ENCODE measurements at places on chromosomes 2 and 18.

- DNase-seq: no peak
Observed at GRCh38 chr2:40394031-40394430, 57.9 kb downstream of the SLC8A1 start.

- DNase-seq: no peak
Observed at GRCh38 chr18:23135550-23136325, 453 bp downstream of the CABLES1 start.

GRCh38 chr2:222034058-222034457, 264.7 kb downstream of the PAX3 start:
- no peak for DNase-seq

- no peak for DNase-seq
Observed at GRCh38 chr18:39843546-39843945, 2111.5 kb upstream of the PIK3C3 start.

- no peak for DNase-seq
Observed at GRCh38 chr2:231347638-231348037, 47.9 kb upstream of the B3GNT7 start.

DNA sequence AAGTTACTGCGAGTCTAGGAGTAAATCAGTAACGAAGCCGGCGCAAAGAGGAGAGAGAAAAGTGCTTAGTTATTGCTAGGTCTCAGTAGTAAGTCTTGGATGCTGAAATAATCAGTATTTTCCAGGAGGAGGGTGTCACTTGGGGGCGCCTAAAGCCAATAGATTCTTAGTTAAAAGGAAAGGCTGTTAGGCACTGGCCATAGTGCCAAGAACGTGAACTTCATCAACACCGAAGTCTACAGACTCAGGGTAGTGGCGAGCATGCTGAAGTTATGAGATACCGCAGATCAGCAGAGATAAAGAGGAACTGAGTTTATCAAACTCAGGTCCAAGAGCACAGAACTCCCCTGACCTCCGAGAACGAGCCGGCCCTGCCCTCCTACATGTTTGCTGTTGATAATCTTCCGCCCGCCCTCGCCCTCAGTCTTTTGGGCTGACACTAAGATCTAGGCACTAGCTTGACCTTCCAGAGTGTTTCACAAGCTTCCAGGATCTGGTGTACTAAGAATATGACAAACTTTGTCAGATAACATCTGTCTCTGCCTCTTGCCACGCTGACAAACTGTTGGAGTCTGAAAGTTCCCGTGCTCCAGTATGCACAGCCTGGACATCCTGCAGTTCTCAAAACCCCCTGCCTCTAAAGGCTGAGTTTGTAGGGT, 49.2 kb downstream of the CYB5A start:
- peak; percentile 46 for DNase-seq

DNA sequence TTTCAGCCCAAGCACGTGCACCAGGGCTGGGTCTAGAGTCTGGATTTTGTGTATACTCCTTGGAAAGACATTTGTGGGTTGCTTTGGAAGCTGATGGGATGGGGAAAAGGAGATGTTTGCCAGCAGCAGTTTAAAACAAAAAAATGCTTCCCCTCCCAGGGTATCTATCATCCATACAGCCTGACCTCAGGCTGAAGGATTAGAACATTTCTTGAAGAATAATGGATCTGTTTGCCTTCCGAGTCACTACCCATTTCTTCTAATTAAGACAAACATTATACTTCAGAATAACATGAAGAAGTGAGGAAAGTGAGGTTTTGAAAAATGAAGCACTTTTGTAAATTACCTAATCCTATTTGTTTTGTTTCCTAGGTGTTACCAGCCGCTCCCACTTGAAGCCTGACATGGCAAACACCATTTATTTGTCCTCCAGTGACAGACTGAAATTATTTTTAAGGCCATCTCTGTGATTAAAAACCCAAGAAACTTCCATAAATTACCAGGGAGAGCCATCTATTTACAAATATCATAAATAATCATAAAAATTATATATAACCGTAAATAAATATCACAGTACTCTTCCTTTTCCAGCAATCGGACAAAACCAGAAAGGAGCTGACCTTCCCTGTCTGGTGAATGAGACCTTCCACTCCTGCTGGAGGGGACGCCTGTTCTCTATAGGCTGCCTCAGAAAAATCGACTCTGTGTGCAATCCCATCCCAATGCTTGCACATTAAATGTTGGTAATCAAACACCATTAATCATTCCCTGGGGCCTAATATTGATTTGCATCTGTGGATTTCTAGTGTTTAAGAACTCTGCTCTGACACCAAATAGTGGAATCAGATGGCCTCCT, 106.8 kb downstream of the C1D start:
- no peak for DNase-seq

DNA sequence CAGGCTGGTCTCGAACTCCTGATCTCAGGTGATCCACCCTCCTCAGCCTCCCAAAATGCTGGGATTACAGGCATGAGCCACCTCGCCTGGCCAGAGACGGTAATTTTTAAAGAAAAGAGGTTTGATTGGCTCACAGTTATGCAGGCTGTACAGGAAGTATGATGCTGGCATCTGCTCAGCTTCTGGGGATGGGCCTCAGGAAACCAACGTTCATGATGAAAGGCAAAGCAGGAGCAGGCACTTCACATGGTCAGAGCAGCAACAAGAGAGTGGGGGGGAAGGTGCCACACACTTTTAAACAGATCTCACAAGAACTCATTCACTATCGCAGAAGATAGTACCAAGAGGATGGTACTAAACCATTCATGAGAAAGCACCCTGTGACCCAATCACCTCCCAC, 38.0 kb upstream of the GPD2 start:
- DNase-seq: no peak

GRCh38 chr2:197207598-197207997, 103.0 kb downstream of the ANKRD44 start:
- no peak for DNase-seq

- DNase-seq: no peak
Observed at GRCh38 chr2:99545604-99546003, 55.8 kb upstream of the REV1 start.

DNA sequence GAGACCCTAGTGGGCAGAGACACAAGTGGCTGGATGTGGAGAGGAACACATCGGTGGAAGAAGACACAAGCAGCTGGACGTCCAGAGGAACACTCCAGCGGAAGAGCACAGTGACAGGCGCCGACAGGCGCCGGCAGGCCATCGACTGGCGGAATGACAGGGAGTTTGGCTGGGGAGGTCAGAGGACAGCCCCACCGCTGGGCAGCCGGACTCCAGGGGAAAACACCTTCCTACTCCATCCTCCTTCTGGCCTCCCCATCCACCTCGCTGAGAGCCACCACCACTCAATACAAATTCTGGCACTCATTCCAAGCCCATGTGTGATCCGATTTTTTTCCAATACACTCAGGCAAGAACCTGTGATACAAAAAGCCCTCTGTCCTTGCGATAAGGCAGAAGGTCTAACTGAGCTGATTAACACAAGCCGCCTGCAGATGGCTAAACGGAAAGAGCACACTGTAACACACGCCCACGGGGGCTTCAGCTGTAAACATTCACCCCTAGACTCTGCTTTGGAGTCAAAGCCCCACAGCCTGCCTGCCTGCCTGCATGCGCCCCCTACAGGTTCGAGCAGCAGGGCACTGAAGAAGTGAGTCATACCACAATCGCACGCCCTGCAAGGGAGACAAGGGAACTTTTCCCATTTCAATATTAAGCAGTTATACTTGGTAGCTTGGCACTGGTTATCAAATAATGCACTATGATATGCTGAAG, 50.2 kb upstream of the LRP1B start:
- peak; percentile 47 for DNase-seq

DNA sequence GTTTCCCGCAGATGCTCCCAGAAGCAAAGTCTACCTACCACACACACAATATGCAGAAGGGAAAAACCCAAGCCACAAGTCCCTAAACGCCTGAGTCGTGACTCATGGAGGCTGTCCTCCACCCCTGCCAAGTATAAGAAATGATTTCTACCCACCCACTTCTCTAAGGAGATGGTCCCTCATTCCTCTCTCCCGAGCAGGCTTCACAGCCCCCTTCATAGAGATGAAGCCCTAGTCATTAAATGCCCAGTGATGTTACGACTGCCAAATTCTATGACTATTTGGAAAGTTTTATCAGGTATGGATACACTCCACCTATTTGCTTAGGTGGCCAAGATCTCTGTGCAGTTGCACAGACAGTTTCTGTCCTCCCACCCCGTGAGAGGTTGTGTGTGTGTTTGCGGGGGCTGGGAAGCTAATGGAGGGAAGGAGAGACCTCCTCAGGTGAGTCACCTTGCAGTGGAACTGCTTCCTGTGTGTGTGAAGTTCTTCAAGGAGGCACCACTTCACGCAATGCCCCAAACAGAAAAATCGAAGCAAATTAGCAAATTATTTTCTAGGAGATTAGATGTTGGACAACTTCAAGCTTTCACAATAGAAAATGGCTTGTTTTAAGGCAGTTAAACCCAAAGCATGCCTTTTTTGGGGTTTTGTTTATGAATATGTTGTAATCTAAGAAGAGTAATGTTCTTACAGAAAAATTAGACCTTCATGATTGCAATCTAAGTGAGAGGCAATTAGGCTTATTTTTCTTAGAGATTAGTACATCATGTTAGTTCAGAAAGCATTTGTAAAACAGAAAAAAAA, 175.2 kb downstream of the TGIF1 start:
- DNase-seq: no peak

- DNase-seq: no peak
Observed at GRCh38 chr2:165544897-165545296, 75.4 kb downstream of the CSRNP3 start.

DNA sequence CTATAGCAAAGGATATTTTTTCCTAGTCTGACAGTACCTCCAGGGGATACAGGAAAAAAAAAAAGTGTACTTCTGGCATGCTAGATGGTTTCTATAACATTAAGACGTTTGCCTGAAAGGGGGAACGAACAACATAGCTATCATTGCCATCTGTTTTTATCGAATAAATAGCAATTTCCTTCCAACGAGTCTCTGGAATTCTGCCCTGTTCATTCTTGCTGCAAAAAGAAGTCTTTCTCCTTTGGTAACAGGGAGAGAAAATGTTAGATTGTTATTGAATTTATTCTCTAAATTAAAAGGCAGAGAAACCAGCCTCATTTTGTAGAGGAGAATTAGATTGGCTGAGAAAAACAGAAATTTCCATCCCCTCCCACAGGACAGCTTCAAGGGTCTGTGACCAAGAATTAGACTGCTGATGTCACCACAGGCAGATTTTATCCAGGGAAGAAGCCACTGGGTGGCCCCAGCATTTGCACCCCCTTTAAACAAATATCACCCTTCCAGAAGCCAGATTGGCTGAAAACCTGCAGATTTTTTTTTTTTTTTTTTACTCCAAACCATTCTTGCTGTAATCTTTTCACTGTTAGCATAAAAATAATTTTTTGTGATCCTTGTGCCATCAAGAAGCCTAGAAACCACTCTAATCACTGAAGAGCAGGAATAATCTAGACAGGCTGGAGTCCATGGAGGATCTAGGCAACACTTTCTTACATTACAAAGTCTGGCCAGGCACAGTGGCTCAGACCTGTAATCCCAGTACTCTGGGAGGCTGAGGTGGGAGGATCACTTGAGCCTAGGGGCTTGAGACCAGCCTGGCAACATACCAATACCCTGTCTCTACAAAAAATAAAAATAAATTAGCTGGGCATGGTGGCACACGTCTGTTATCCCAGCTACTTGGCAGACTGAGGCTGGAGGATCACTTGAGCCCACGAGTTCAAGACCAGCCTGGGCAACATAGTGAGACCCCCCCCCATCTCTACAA, 12.0 kb downstream of the WDFY1 start:
- DNase-seq: peak; percentile 46

DNA sequence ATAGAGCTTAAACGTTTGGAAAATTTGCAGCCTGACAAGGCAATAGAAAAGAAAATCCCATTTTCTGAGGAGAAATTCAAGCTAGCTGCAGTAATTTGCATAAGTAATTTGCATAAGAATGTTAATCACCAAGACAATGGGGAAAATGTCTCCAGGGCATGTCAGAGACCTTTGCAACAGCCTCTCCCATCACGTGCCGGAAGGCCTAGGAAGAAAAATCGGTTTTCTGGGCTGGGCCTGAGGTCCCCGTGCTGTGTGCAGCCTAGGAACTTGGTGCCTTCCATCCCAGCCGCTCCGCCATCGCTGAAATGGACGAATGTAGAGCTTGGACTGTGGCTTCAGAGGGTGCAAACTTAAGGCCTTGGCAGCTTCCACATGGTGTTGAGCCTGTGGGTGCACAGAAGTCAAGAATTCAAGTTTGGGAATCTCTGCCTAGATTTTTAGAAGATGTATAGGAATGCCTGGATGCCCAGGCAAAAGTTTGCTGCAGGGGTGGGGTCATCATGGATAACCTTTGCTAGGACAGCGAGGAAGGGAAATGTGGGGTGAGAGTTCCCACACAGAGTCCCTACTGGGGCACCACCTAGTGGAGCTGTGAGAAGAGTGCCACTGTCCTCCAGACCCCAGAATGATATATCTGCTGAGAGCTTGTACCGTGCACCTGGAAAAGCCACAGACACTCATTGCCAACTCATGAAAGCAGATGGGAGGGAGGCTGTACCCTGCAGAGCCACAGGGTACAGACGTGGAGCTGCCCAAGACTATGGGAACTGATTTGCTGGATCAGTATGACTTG, 164.6 kb downstream of the GULP1 start:
- DNase-seq: no peak

GRCh38 chr2:96197546-96198255, 10.9 kb downstream of the STARD7 start:
- DNase-seq: no peak

DNA sequence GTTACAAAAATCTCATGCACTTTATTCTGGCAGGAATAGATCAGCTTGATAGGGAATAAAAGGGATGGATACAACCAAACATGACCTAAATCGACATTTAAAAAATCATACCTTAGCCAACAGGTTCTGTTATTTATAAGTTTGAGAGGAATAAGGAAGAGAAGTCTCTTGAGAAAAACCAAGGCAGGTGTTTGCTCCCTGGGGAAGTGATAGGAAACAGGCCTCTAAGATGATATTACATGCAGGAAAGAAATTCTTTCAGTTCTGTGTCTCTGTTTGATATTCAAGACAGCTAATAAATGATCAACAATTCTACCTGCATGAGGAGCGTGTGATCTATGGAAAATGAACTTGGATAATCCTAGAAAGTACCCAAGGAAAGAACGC, 184.8 kb upstream of the ZEB2 start:
- no peak for DNase-seq

- DNase-seq: no peak
Observed at GRCh38 chr2:156434461-156435291, 1.5 kb upstream of the GPD2 start.

DNA sequence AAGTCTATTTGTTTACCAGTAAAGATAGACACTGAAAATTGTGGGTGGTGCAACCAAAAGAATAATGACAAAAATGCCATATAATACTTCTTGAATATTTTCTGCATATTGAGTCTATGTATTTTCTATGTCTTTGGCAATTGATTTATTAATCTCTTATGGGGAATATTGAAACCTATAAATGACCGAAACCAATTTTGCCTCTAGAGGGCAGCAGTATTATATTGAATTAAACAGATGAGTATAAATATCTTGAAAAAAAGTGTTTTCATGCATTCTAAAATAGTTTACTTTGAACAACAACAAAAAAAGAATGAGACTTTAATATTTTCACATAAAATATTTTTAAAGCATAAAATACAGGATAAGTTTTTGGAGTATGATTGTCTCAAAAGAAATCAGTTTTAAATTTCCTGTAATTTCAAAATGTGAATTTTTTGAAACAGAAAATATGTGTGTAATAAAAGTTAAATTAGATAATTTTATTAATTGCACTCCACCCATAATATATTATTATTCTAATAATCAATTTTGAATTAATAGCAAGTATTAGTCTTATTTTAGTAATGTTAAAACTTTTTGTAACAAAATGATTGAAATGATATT, 49.9 kb upstream of the CALCRL start:
- peak; percentile 20 for DNase-seq

All from pons (tissue), 1 donor.